ENCODE measurements at places on chromosomes 13 and 19. TPM values are rescaled to one million over a fixed set of nuclear protein-coding genes. Genes with fewer than 3 reads are reported as not detected.
A peak's percentile ranks its signal among the peaks of the same experiment; 100 is the strongest.

Gene POU4F1
- 0.07 TPM for total RNA-seq

GRCh38 chr13:49893591-49893990 lies 42.5 kb downstream of the SPRYD7 start:
- no peaks in the 10 kb centered on the region for H3K4me1 ChIP-seq
- H3K4me3 ChIP-seq, result no peak overlapping the region
- DNase-seq, result no peak
- H3K27ac ChIP-seq, result no peak overlapping the region
- no peaks in the 10 kb centered on the region for H3K36me3 ChIP-seq
- H3K27me3 ChIP-seq, result no peaks in the 10 kb centered on the region

DNA sequence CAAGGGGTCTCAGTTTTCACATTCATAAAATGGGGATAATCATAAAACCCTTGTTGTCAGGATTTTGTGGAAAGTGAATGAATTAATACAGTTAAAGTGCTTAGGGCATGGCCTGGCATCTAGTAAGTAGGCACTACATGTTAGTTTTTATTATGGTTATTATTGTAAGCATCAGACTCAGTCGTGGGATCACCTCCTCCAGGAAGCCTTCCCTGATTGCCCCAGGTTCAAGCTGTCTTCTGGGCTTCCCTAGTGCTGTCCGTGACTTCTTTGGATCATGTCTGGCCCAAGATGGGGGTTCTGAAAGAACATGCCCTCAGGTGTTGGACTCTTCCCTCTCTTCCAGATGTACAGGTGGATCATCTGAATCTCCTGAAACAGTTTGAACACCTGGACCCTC lies 10.7 kb downstream of the NUCB1 start:
- H3K4me3 ChIP-seq, result no peak overlapping the region
- no peak for DNase-seq
- H3K36me3 ChIP-seq, result peaks cover 100% of the 10 kb centered on the region
- no peaks in the 10 kb centered on the region for H3K27me3 ChIP-seq
- peaks cover 36% of the 10 kb centered on the region for H3K4me1 ChIP-seq
- H3K27ac ChIP-seq, result peak overlapping the region; percentile 6

Gene SIGLEC12
- total RNA-seq, result 5.4 TPM

Gene MISP3
- 2.5 TPM for total RNA-seq

DNA sequence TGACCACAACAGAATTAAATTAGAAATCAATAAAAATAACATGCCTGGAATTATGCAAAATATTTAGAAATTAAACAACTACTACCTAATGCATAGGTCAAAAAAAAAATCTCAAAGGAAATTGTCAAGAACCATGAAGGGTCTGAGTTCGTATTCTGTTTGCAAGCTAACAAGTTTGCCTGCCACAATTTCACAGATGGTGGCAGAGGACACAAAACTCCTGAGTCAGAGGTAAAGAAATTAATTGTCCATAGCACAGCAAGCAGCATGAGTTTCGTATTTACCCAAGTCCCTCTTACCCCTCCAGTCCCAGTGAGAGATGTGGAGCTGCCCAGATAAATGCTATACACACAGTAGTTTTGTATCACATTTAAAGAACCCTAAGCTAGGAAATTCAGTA lies 675.9 kb downstream of the UQCRFS1 start:
- no peaks in the 10 kb centered on the region for H3K27me3 ChIP-seq
- no peaks in the 10 kb centered on the region for H3K36me3 ChIP-seq
- H3K27ac ChIP-seq, result no peak overlapping the region
- no peak for DNase-seq
- H3K4me3 ChIP-seq, result no peak overlapping the region

- DNase-seq, result no peak
- no peak overlapping the region for H3K27ac ChIP-seq
- H3K4me1 ChIP-seq, result no peaks in the 10 kb centered on the region
Measured at GRCh38 chr19:28933039-28933438, 279.9 kb downstream of the UQCRFS1 start.

DNA sequence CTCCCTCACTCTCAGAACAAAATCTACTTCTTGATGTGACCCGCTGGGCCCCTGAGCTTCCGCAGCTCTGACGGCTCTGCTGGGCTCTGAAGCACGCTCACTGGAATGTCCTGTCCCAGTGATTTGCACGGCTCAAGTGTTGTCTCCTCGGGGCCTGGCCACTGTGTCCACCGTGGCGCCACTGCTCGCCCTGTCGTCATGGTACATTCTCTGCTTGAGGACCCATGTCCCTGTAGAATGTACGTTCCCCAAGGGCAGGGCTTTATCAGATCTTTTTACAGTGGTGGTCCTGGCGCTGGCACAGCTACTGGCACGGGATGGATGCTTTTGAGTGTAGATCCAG lies 12.1 kb downstream of the KLHL26 start:
- H3K27ac ChIP-seq, result peak overlapping the region; percentile 79
- no peaks in the 10 kb centered on the region for H3K27me3 ChIP-seq
- H3K36me3 ChIP-seq, result no peaks in the 10 kb centered on the region
- no peak for DNase-seq
- H3K4me3 ChIP-seq, result no peak overlapping the region

Gene CEACAM7
- not detected for total RNA-seq

Gene ATG4D
- 22.5 TPM for total RNA-seq

Gene OLFM2
- 1.5 TPM for total RNA-seq

- H3K36me3 ChIP-seq, result no peaks in the 10 kb centered on the region
- H3K4me1 ChIP-seq, result no peaks in the 10 kb centered on the region
- no peak overlapping the region for H3K27ac ChIP-seq
- DNase-seq, result no peak
- no peak overlapping the region for H3K4me3 ChIP-seq
Measured at GRCh38 chr19:29564574-29565005, 38.8 kb downstream of the VSTM2B start.

Gene ZNF787
- 42.8 TPM for total RNA-seq

DNA sequence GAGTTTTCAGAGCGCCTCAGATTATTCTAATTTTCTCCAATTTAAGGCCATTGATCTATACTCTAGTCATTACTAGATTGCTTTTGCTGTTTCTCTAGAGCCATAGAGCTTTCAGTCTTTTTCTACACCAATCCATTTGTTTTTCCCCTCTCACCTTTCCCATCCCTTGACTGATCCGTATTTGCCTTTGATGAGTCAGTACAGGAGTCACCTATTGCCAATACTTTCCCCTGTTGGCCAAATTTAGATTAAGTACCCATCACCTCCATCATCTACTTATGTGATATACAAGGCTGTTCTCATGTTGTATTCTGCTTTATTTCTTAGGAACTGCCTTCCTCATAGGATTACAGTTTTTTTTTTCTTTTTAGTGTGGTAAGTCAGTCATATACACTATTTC lies 463.2 kb downstream of the KLF12 start:
- no peaks in the 10 kb centered on the region for H3K36me3 ChIP-seq
- H3K4me1 ChIP-seq, result no peaks in the 10 kb centered on the region
- DNase-seq, result no peak
- no peak overlapping the region for H3K27ac ChIP-seq
- H3K4me3 ChIP-seq, result no peak overlapping the region
- H3K27me3 ChIP-seq, result no peaks in the 10 kb centered on the region

Gene ADGRE3
- 2.0 TPM for total RNA-seq

GRCh38 chr13:39341251-39341650 lies 261.7 kb downstream of the LHFPL6 start:
- H3K27me3 ChIP-seq, result no peaks in the 10 kb centered on the region
- no peak overlapping the region for H3K27ac ChIP-seq
- no peak for DNase-seq
- no peaks in the 10 kb centered on the region for H3K36me3 ChIP-seq

GRCh38 chr19:14514215-14514863 lies 3.9 kb downstream of the DNAJB1 start:
- H3K27ac ChIP-seq, result peak overlapping the region; percentile 31
- no peak overlapping the region for H3K4me3 ChIP-seq
- no peaks in the 10 kb centered on the region for H3K27me3 ChIP-seq
- peaks cover 44% of the 10 kb centered on the region for H3K4me1 ChIP-seq
- DNase-seq, result no peak

DNA sequence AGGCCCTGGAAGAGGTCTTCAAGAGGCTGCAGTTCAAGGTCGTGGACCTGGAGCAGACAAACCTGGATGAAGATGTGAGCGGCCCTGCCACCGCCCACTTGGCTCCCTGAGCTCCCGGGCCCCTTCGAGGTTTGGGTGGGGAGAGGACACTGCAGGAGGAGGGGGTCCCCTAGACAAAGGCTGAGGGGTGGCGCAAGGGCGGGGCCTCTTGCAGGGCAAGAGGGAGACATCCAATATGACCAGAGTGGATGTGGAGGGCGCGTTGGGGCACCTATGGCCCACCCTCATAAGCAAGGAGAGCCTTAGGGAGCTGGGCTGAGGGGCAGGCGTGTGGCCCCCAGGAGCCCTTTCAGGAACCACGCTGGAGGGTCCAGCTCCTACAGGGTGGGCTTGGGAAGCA lies 20.2 kb downstream of the NKPD1 start:
- no peak for DNase-seq
- H3K36me3 ChIP-seq, result peaks cover 51% of the 10 kb centered on the region
- H3K4me3 ChIP-seq, result no peak overlapping the region
- no peak overlapping the region for H3K27ac ChIP-seq
- no peaks in the 10 kb centered on the region for H3K27me3 ChIP-seq
- peaks cover 30% of the 10 kb centered on the region for H3K4me1 ChIP-seq

GRCh38 chr13:98096059-98096458 lies 46.8 kb upstream of the FARP1 start:
- H3K27ac ChIP-seq, result no peak overlapping the region
- no peaks in the 10 kb centered on the region for H3K27me3 ChIP-seq
- no peak overlapping the region for H3K4me3 ChIP-seq
- no peaks in the 10 kb centered on the region for H3K4me1 ChIP-seq
- H3K36me3 ChIP-seq, result no peaks in the 10 kb centered on the region
- no peak for DNase-seq

Gene CDC42EP5
- 6.9 TPM for total RNA-seq

Gene ZNF146
- 48.5 TPM for total RNA-seq

Gene CCL25
- total RNA-seq, result not detected

Gene PRX
- 3.4 TPM for total RNA-seq

Gene OR7C1
- not detected for total RNA-seq
